ENCODE measurements at places on chromosomes 12 and 14.
A peak's percentile ranks its signal among the peaks of the same experiment; 100 is the strongest.

DNA sequence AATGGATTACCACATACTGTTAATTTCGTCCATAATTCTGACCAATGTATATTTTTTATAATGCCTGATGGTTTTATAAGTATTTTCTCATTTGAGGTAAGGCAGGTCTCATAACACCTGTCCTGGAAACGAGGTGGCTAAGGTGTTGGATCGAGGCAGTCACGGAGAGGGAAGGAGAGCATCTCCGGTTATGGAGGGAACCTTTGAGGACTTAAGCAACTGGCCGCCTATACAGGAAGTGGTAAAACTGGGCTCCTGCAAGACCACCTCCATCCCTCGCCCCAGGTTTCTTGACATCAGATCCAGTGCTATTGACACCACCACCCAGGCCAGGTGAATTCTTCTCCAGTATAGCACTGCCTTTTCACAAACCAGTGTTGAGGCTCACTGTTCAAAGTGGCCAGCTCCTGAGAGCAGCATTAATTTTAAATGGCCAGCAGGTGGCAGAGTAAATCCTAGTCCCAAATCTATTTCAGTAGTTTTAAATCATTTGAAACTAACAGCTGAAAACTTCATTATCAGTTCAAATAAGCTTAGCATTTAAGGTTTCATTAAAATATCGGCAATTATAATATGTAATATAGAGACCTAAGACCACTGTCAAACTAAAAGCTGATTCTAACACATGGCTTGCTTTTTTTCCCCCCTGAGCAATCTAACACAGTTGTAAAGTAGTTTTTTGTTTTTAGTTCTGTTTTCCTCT is 100.8 kb downstream of the PPM1A start:
- DNase-seq, result peak; percentile 25

GRCh38 chr12:52063981-52064649 is 5.7 kb upstream of the ATG101 start:
- DNase-seq, result no peak

GRCh38 chr12:23853640-23854039 is 95.8 kb downstream of the SOX5 start:
- DNase-seq, result no peak

GRCh38 chr14:56120091-56120691 is 2.0 kb downstream of the PELI2 start:
- DNase-seq, result peak; percentile 42

- no peak for DNase-seq
Measured at GRCh38 chr14:28831126-28831525, 64.5 kb downstream of the FOXG1 start.

GRCh38 chr12:9626291-9626690 is 18.6 kb upstream of the KLRB1 start:
- DNase-seq, result no peak

DNA sequence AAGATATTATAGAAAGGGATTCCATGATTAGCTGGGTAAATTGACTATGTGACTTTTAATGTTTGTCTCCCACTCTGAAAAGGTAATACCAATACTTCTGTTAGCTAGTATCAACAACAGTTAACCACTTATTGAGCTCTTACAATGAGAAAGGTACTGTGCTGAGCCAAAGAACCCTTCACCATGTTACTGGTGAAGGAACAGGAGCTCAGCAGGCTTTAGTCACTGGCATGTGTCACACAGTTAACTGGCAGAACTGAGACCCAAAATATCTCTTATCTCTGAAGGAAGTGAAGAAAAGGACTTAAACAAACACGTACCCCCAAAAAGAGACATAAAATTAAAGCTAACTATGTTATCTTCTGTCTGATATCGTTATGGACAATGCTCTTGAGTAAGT is 170.6 kb downstream of the MED13L start:
- DNase-seq, result no peak

GRCh38 chr12:47449797-47450196 is 256.0 kb downstream of the RPAP3 start:
- DNase-seq, result no peak

DNA sequence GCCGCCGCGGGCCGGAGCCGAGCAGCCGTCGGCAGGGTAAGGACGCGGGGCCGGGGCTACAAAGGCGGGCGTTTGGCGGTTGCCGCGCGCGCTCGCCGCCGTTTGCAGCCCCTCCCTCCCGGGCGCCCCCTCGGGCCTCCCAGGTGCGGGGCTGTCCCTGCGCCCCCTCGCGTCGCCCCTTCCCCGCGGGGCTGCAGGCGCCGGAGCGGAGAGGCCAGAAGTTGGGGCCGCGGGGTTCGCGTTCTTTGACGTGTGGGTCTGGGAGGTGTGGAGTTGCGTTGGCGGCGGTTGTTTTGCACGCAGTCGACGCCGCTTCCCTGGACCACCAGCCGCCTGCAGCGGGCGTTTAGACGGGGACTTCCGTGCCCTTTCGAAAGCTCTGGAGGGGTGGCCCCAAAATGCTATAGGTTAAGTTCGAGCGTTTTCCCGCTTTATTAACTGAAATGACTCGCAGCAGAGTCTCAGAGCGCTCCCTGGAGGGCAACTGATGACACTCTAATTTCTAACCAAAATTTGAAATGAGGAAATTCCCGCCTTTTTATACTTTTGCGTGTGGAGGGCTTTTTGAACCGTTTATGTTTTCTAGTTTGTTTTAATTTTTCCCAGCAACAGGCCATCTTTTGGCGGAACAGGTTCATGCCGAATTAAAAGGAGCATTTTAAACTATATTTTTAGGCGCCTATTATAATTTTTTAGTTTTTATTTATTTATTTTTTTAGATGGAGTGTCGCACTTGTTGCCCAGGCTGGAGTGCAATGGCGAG is 902 bp downstream of the TMPO start:
- peak; percentile 92 for DNase-seq
